ENCODE measurements at places on chromosomes 7 and 10.

DNA sequence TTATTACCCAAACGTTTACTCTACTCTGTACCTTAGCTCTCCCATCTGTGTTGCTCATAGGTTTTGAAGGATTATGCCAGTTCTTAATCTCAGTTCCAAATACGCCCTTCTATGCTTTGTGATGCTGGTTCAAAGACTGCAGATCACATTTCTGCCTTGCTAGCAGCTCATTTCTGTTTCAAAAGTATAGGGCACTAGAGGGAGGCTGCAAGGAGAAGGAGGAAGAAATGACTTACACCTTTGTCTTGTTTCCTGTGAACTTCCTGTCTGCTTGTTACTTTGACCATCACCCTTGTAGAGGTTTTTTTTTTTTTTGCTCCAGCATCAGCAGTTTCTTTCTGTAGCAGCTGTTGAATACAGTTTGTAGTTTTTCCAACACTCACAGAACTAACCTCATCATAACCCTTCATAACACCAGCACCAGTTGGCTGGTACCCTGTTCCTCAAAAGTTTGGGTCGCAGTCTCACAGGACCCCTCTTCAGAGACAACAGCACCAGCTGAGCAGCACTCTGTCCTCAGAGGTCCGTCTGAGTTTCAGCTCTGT is 16.5 kb downstream of the SLK start:
- no peak for DNase-seq

GRCh38 chr10:3068201-3068967 is 1.0 kb downstream of the PFKP start:
- DNase-seq, result no peak

DNA sequence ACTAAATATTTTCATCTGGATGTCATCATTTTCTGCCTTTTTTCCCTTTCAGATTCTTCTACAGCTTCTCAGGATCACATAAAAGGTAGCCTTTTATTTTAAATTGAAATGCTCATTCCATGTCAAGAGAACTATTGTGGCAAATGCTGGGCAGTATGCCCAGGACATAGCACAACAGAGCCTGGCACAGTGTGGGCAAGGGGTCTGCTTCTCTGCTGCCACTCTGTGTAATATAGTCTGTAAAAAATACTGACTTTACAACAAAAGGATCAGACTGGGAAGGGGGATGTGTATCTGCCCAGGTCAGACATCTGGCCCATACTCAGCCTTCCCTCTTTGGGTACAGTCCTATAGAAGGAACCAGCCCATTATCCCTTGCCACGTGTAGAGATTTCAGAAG is 62.7 kb downstream of the CUZD1 start:
- DNase-seq, result no peak

GRCh38 chr10:104337985-104338735 is at the start of gene ITPRIP:
TSS of gene ITPRIP (minus strand) at chr10:104338465. CDS start at chr10:104316051, 22,414 bp downstream.
- DNase-seq, result no peak

DNA sequence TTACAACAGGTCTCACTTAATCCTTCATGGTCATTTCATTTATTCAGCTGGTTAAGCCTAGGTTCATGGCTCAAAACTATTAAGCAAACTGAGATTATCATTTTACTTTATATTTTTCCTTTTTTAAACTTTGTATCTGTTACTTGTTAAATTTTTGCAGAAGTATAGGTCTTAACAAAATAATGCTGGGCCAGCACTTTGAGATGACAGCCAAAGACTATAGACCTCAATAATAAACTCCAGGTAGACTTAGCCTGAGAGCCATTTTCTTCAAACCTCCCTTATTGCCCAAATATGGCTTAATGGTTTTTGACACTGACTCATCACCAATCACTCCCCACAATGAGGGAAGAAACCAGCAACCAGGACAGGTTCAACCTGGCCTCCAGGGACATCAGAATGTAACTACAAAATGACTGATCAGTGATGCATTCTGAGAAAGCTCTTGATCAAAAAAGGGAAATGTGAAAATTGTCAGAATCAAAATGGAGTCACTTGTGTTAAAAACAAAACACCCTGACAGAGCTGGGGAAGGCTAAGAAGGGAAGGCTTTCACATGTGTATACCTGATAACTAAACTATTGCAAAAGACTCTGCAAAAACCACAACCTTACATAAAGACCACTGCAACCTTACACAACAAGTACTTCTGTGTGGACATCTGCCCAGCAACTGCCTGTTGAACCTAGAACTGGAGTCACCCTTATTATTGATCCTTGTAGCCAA is 2.1 kb upstream of the CCDC126 start:
- no peak for DNase-seq

GRCh38 chr7:271266-272107 is 18.5 kb upstream of the FOXL3 start:
- DNase-seq, result no peak

DNA sequence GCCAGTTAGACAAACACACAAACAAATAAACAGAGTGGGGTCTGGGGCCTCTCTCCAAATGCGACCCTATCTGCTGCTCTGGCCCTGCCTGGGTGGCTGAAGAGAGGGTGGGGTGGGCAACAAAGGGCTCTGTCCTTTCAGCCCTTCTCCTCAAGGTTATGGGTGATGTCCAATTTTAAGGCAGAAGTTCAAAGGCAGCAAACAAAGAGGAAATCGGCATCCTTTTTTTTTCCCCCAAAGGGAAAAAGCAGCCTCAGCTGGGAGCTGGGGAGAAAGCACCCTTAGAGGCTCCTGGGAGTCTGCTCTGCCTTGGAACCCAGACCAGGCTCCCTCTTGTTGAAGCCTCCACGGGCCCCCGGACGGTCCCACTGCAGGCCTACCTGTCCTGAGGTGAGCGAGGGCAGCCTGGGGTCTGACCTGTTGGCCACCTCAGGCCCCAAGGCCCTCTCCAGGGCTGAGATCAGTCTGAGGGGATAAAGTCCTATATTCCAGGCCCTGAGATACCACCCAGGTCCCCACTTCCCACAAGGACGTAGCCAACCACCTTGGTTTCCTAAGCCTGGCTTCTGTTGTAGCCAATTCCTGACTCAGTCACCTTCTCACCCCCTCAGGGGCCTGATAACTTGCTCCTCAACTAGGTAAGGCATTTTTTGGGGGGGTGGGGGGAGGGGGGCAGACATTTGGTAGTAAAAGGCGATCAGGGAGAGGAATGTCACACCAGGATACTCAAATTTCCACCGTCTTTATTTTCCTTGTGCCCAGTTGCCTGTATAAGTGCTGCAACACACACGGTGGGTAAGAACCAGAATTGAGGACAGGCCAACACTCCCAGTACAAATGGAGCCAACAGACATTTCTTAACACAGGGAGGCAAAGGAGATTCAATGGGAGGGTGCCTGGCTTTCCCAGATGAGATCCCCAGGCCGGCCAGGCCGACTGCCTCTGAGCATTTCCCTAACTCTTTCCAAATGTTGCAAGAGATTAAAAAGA is 4.3 kb downstream of the HOXA11 start:
- DNase-seq, result no peak

DNA sequence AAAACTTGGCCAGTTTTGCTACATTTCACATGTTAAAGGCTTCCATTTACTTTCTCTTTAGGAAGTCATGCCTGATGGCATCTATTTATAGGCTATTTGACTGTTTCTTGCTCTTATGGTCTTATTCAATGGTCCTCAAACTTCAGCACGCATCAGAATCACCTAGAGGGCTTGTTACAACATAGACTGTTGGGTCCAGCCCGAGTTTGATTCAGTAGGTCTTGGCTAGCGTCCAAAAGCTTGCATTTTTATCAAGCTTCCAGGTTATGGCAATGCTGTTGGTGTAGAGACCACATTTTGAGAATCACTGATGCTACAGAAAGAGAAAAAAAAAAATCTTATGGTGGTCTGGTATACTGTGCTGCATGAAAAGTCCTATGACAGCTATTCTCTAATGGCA is 51.9 kb downstream of the MTPN start:
- no peak for DNase-seq
